CD4-positive, alpha-beta T cell treated with Interferon alpha-2 for 1 hour (primary cell): ENCODE measurements at places on chromosomes 5 and 9.

DNA sequence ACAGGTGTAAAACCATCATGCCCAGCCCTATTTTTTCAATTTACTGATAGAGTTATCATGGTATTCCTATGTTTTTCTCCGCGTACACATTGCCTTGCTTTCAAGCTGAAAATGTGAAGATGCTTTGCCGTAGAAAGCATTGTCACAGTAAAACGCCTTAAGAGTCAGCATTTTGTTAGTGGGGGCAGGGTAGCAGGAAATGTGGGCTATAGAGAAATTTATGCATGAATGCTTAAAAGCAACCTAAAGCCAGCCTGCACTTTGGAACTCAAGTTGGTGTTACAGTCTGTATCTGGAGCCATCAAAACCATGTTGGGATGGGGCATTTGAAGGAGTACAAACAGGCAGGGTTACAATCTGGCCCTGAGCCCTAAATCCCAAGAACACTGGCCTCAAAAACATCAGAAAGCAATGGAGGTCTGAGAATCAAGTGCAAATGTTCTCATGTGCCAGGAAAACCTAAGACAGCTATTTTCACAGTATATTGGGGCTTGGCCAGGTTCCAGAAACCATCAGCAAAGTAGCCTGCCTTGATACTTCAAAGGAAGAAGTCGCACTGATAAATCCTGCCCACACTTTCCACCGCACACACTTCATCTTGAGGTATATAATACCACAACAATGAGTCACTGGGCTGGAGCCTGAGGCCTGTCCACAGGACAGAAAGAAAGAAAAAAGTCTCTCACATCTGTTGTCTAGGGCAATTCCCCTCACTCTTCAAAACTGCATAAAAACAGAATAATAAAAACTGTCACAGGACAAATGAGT, 313.8 kb downstream of the ENC1 start:
- DNase-seq: peak; percentile 42

- DNase-seq: no peak
These were observed 149.6 kb upstream of the C9orf72 start for GRCh38 chr9:27722866-27723265.

- DNase-seq: no peak
These were observed 11.4 kb upstream of the ASS1 start for GRCh38 chr9:130433168-130433946.

DNA sequence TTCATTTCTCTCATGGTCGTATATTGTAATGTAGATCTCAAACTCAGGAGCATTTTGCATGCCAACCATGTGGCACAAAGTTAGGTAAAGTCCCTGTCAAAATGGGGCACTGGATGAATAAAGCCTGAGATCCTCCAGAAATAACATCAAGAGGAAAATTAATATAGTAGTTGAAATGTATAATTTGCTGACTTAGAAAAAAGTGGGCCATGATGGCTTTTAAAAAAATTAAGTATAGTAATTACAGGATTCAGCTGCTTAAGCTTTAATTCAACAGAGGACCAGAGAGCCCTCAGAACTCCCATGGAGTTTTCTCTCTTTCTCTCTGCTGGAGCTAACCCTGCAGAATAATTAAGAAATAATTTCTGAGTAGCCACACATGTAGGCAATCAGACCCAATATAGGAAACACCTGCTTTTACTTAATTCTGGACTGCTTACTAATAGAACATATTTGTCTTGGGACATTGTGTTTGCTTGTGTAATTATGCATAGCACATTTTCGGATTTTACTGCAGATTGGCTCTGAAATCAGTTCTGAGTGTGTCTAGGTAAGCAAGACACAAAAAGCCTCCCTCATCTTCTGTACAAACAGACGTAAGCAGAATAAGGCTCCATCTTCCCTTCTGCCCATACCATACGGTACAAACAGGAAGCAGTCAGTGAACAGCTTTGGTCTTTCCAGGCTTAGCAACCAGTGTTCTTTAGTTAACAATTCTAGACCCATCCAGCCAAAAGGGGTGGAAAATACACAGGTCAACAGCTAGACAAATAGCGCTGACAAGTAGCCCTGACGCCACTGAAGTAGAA, 26.5 kb upstream of the PCSK1 start:
- no peak for DNase-seq

GRCh38 chr5:60535198-60535597, 164.8 kb downstream of the DEPDC1B start:
- DNase-seq: no peak

- no peak for DNase-seq
These were observed 13.9 kb downstream of the NFIB start for GRCh38 chr9:14300040-14300439.

DNA sequence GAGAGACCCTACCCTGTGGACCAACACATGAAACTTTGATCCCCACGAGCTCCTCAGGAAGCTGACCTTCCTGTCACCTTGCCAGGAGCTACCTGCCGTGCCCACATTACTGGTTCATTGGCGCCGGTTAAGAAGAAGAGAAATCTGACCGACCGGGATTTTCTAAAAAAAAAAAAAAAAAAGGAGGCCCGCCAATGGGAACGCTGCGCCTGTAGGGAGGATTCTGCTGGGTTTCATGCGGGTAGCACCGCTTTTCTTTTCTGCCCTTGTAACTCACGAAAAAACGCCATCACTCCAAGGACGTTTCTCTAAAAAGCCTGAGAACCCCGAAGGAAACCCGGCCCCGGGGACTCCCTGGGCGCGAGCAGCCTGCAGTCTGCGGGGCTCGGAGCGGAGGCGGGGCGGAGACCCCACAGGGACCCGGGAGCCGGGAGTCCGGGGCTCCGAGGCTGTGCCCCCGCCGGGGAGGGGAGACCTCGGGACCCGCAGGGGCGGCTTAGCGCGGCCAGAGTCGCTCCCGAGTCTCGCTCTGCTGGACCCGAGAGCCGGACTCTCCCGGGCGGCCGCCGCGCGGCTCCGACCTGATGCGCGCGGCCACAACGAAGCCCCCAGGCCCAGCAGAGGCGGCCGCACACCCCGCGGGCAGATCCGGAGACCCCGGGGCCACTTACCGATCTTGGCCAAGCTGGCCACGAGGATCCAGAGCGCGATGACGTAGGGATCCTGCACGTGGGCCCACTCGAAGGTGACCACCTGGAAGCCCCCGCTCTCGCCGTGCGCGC, 617 bp downstream of the SLC9A3 start:
- DNase-seq: no peak

DNA sequence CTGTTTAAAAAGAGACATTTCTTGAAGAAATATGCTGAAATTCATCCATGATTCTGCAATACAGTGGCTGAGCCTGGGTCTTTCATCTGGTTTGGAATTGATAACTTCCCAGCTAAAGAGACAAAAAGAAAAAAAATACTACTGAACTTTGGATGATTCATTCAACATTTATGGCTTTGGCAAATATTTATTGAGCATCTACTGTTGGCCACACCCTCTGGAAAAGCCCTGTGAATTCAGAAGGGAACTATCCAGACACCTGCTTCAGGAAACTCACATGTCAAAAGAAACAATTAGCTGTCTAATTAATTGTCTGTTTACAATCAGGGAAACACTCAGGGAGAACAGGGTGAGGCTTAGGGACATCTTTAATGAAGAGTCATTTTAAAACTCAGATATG, 17.8 kb upstream of the ZNF622 start:
- DNase-seq: no peak

DNA sequence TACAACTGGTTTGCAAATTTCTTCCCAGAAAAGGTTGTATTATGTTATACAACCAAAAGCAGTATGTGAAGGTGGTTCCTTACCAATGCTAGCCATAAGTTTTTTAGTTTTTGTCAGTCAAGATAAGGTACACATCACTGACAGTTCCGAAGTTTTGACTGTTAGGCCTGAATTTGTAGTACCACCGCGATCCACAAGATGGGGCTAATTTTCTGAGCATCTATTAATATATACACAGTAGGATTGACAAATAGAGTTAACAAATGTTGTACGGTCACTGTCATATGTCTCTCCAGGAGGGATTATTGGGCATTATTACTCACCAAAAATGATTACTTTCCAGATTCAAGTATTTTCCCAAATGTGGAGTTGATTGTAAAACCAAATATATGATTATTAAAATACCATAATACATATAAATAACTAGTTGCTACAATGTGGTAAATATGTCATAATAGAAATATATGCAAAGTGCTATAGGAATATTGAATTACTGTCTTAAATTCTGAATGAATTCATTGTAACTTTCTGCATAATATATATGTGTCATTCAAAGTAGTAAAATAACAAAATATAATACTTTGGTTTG, 28.4 kb upstream of the LRRC19 start:
- DNase-seq: peak; percentile 46

DNA sequence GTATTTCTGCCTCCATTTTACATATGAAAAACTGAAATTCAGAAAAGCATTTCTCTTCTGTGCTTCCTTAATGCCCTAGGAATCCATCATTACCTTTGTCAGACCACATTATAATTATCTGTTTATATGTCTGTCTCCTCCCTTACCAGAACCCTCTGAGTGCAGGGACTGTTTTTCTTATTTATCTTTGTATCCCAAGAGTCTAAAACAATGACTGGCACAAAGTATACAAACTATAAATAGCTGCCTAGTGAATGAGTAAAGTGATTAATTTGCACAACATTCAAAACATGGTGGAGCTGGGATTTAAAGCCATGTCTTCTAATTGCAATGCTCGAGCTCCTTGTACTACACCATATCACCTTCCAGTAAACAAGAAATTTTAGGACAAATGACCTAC, 49.3 kb upstream of the HK3 start:
- no peak for DNase-seq

DNA sequence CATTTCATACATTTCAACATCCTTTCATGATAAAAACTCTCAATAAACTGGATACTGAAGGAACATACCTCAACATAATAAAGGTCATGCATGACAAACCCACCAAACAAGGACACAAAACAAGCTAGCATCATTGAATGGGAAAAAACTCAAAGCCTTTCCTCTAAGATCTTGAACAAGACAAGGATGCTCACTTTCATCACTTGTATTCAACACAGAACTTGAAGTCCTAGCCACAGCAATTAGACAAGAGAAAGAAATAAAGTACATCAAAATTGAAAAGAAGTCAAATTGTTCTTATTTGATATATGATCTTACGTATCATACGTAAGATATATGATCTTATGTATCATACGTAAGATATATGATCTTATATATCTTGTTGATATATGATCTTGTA, 5.3 kb downstream of the MRPL50 start:
- no peak for DNase-seq

GRCh38 chr9:100196215-100196614, 97.2 kb downstream of the INVS start:
- no peak for DNase-seq

GRCh38 chr5:72817671-72818266, 1.3 kb downstream of the TNPO1 start:
- DNase-seq: no peak

- no peak for DNase-seq
These were observed 8.9 kb upstream of the SLC25A48 start for GRCh38 chr5:135825373-135826220.

DNA sequence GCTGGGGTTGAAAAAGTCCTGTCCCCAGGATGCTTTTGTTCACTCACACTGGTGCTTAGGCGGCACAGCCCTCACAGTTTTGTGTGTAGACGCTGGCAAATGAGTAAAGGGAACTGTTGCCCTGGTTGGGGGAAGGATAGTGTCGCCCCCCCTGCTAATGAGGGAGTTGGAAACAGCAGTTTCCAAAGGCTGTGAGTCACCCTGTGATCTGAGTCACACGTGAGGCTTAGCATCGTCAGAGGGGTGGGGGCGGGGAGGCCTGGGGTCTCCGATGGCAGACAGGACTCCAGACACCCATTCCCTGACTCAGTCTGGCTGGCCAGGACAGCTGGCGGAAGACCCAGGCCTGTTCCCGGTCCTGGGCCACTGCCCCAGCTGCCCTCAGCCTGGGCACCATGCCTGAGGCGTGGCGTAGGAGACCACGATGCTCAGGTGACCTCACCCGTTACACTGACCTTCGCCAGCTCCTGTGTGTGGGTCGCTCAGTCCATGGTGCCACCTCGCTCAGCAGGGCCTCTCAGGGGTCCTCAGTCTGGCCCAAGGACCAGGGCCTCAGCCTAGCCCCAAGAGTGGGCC, 2.9 kb downstream of the DNAJB5 start:
- DNase-seq: no peak

- no peak for DNase-seq
These were observed 76.2 kb upstream of the ANKRD55 start for GRCh38 chr5:56309262-56309826.

GRCh38 chr9:12719431-12719830, 26.2 kb downstream of the TYRP1 start:
- no peak for DNase-seq

GRCh38 chr5:179113945-179114641, 53.9 kb downstream of the ZNF354C start:
- no peak for DNase-seq

DNA sequence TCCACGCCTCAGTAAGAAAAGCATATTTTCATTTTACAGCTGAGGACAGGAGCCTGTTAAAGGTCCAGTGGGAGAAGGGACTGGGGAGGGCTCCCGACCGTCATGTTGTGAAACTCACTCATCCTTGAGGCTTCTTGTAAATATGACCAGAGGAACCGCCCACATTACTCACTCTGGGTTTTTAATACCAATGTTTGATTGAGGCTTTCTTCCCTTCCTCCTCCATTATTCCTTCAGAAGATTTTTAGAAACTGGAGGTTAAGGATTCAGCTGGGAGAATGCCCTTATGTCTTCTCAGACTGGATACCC, 61.4 kb upstream of the GLRX start:
- DNase-seq: no peak

- no peak for DNase-seq
These were observed 229.5 kb downstream of the CD180 start for GRCh38 chr5:66967102-66967501.

DNA sequence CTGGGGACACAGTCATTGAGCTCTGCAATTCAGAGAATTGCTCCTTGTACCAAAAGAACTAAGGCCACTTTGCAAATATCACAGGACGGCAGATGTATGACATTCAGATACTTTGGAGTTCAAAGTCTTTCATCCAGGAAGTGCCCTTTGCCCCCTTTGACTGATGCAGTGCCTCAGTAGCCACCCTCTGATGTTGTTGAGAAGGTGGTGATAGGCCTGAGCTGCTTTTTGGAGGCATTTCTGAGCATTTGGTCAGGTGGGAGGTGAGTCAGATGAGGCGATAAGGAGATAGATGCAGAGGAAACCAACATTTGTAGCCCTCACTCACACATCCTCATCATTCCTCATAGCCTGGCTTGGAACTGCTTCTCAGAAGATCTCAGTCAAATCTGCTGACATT, 63.4 kb downstream of the ANGPTL2 start:
- DNase-seq: no peak

DNA sequence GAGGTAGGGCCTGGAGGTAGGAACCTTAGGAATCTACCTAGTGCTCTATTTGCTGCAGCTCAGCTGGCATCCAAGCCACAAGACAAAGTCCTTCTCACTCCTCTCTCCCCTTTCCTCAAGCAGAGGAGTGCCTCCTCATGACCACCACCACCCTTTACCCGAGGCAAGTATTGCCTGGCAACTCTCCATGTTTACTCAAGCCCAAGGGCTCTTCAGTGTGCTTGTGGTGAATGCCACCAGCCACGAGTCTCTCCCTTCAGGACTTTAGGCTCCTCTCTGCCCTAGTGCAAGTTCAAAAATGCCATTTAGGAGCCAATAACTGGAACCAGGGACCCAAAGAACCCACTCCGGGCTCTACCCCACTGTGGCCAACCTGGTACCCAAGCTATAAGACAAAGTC, 514.5 kb upstream of the RGMB start:
- no peak for DNase-seq

- DNase-seq: peak; percentile 55
These were observed 1.1 kb downstream of the GPBP1 start for GRCh38 chr5:57174890-57175510.
